ENCODE measurements at places on chromosomes 3 and 15.

- no peak for DNase-seq
These were observed 41.0 kb upstream of the SLC41A3 start for GRCh38 chr3:126124896-126125295.

- no peak for DNase-seq
These were observed 40.7 kb upstream of the VILL start for GRCh38 chr3:37949866-37950265.

DNA sequence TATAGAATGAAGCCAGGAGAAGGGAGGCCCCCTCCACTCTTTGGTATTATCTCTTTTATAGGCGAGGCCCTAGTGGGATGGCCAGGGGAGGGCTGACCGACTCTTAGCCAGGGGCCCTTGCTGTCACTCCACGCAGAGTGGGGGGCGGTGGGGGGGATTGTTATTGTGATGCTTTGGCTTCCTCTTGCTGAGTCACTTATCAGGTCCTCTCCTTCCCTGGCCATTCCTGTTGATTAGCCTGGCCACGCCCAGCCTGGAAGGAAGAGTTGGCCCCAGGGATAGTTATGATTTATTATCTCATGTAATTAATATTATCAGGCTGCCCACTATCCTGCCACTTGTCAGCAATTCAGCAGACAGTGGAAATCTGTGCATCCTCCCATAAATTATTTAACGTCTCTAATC is 25.5 kb upstream of the SKOR1 start:
- no peak for DNase-seq

DNA sequence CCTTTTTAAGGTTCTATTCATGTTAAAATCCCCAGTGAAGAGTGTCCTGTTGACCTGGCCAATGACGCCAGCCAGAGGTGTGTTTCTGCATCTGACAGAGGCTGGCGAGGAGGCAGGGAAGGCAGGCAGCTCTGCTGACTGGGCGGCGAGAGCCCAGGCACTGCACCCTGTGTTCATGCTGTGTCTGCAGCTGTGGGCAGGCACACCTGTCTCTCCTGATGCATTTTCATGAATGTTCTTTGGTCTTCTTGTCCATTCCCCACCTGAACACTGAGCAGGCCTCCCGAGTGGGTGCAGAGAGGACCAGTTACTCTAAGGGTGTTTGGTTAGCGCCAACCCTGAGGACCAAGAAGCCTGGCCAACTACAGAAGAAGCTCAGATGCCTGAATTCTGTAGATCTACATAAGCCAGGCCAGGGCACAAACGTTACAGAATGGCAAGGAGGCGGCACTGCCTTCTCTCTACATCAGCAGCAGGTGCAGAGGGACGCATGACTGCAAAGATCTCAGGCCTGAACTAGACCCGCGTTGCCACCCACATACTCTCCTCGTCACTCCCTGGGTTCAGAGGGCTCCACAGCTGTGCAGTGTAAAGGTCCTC is 233.7 kb downstream of the OCA2 start:
- DNase-seq: no peak

DNA sequence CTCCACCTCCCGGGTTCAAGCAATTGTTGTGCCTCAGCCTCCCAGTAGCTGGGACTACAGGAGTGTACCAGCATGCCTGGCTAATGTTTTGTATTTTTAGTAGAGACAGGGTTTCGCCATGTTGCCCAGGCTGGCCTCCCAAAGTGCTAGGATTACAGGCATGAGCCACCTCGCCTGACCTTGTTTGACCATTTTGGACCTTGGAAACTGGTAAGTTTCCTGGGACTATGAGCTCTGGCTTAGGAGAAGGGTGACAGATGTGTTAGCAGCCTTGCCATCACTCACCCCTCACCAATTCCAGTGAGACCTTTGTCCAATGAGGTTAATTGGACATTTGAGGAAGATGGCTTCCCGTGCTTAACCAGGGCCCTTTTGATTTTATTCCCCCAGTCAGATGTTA is 19.9 kb downstream of the DNASE1L3 start:
- no peak for DNase-seq

DNA sequence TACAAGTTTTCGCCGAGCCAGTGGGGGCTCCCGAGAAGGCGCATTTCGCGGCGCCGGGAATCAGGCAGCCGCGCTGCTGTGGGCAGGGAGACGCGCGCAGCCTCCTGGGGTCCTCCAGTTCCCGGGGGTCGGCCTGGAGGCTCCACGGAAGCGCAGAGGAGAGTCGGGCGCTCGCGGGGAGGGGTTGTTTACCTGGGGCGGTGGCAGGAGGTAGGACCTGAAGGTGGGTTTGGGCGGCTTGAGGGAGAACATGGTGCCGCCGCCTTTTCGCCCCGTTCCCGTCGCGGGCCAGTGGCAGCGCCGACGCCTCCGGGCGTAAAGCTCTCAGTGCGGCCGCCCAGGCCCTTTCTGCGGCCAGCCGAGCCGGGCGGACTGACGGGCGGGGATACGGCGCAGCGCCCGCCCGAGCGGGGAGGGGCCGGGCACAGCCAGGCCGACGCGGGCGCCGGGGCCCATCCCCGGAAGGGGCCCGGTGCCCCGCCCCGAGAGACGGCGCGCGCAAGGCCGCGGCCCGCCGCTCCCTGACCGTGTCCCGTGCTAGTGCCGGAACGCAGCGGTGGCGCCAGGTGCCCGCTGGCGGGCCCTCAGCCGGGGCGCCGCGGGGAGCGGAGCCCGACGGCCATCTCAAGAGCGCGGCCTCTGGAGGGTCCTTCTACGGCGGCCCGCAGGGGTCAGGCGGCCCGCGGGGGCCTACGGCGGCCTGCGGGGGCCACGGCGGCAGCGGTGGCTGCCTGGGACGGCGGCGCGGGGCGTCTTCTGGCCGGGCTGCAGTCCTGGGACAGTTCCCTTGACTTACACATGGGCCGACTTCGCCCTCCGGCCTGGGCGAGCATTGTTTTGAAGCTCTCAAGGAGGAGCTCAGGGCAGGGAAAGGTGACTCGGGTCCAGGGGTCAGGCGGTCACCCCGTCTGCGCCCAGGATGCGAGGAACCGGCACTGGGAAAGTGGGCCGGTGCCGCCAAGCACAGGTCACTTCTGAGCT is at the start of gene MTMR10:
TSS of gene MTMR10 (minus strand) at position 374 of the 981 bp plus-strand sequence. CDS start at position 252, 122 bp downstream.
- DNase-seq: peak; percentile 77

- no peak for DNase-seq
These were observed 73.1 kb downstream of the ATP2B2 start for GRCh38 chr3:10432156-10432845.

- DNase-seq: no peak
These were observed 334.4 kb upstream of the THBS1 start for GRCh38 chr15:39246523-39246922.

DNA sequence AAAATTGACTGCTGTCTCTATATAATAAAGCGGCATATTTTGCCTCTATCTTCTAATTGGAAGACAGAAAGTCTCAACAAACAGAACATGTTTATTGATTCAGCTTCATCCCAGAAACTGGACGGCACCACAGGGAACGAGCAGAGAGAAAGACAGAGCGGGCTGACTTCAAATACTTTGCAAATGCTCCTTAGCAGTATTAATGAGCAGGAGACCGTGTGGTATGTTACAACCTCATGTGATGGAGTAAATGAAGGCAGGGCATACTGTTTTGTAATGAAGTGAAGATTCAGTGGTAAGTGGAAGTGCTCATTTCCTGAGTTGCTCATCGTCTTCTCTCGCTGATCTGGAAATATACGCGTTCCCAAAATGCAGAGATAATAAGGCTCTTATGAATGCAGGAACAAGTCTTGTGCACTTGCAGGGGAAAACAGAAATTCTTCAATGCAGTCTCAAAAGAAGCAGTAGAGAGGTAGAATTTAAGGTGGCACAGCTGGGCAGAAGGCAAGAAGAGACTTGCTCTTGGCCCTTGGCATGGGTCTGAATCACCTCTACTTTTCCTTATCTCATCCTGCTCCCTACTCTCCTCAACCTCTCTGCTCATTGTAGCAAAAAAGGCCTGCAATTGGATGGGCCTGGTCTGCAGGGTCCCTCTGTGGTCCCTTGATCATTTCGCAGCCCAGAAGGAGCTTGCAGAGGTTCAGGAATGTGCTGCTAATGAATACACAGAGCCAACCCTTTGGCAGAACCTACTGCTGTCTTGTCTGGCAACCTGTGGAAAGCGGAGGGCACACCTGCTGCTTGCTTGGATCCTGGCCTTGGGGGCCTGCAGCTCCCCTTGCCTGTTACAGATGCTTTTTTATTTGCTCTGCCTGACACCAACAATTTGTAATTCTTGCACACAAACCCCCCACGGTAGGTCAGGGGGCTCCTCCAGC is 604.9 kb upstream of the CFAP20DC start:
- no peak for DNase-seq

GRCh38 chr3:108338901-108339545 is 42.7 kb downstream of the HHLA2 start:
- no peak for DNase-seq

DNA sequence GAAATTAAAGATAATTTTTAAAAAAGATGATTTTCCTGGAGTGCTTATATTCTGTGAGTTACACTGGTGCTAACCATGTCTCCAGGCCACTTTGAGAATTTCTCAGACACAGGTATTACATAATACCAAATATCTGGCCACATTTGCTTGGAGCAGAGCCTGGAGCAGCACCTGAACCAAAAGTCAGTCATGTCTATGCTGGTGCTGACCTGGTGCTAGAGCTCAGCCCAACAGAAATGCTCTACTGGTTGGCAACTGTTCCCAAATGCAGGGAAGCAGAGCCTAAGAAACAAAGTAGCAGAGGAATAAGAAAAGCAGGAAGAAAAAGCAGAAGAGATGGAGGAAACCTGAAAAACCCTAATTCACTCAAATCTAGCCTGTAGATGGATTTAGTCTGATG is 135.7 kb upstream of the SLC7A14 start:
- DNase-seq: no peak

DNA sequence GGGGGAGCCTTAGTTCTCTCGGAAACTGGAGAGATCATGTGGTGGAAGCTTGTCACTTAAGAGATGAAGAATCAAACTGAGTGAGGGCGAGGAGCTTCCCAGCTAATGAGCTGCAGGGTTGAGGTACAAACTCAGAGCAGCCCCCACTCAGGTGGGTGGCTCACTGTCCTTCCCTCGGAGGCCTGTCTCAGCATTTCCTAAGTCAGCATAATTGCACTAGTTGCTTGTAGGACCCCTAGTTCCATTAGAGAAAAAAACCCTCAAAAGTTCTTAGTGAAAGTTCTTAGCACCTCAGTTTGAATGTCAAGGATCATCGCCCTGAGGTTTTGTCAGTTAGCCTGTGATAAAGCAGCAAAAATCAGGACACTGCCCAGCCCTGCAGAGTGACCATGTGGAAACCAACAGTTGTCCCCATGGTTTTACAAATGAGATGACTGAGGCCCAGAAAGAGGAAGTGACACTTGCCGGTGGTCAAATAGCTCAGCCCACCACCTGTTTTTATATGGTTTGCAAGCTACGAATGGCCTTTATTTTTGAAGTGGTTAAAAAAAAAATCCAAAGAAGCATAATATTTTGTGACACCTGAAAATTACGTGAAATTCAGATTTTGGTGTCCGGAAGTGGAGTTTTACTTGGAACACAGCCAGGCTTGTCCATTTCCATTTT is 11.9 kb downstream of the SMAD6 start:
- no peak for DNase-seq

All from inflammatory macrophage treated with lipopolysaccharide for 1 hour (primary cell).